ENCODE measurements at places on chromosomes 5 and 9.

- no peak for DNase-seq
Measured at GRCh38 chr5:159917994-159918393, 1.7 kb downstream of the ADRA1B start.

DNA sequence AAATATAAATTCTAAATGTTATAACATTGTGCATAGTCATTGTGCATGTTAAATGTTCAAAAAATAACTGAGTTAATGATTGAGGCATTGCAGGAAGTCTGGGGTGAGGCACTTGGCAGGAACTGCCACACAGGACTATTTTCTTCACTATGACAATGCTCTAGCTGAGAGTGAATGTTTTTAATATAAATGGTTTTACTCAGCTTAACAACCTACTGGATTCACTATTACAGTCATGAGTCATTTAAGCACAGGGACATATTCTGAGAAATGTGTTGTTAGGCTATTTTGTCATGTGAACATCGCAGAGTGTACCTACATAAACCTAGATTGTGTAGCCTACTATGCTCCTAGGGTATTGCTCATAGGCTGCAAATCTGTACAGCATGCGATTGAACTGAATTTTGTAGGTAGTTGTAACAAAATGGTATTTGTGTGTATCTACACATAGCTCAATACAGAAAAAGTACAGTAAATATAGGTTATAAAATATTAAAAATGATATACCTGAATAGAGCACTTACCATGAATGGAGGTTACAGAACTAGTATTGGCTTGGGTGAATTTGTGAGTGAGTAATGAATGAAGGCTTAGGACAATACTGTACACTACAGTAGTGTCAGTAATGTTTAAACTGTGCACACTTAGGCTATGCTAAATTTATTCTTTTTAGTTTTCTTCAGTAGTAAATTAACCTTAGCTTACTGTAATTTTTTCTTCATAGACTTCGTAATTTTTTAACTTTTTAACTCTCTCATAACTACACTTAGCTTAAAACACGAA lies 346.1 kb upstream of the PTGER4 start:
- no peak for DNase-seq

- no peak for DNase-seq
Measured at GRCh38 chr9:125963932-125964331, 216.8 kb downstream of the PBX3 start.

DNA sequence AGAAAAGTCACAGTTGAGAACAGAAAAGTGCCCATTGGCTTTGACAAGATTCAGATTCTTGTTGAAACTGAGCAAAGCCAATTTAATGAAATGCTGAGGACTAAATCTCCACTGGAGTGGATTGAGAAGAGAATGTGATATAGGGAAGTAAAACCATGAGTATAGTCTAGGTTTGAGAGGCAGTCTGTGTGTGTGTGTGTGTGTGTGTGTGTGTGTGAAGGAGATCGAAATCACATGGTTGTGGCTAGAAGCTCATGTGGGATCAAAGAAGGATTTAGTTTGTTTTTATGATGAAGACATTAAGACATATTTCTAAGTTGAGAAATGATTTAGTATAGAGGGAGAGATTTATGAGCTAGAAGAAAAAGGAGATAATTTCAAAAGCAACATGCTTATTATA lies 275.7 kb upstream of the DAB2 start:
- no peak for DNase-seq

DNA sequence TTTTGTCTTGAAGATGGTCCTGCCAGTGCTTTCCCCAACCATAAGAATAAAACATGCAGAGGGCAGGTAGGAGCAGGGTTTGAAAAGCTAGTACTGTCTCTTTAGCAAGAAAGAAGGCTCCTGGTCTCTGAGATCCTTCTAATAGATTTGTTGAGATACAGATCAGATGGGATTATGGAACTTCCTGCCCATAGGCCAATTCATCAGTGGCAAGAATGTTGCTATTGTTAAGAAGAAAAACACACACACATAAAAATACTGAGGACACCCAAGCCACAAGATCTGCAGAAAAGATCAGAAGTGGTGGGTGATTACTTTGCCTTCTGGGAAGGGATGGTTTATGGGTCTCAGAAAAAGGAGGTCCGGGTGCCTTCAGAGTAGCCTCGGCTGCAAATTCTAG lies 59.8 kb downstream of the TNC start:
- DNase-seq, result no peak

DNA sequence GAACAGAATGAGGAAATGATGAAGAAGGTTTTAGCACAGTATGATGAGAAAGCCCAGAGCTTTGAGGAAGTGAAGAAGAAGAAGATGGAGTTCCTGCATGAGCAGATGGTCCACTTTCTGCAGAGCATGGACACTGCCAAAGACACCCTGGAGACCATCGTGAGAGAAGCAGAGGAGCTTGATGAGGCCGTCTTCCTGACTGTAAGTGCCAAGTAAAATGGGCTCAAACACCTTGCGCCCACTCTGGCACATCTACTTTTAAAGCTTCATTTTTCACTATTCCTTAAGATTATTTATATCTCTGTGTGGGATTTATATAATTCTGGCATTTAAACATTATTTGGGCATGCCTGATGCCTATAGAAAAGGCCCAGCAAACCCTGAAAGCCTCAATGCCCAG lies 55.6 kb downstream of the CMYA5 start:
- DNase-seq, result no peak

- DNase-seq, result no peak
Measured at GRCh38 chr5:61051267-61051666, 106.3 kb downstream of the NDUFAF2 start.

- no peak for DNase-seq
Measured at GRCh38 chr9:101902051-101902450, 163.6 kb upstream of the GRIN3A start.

DNA sequence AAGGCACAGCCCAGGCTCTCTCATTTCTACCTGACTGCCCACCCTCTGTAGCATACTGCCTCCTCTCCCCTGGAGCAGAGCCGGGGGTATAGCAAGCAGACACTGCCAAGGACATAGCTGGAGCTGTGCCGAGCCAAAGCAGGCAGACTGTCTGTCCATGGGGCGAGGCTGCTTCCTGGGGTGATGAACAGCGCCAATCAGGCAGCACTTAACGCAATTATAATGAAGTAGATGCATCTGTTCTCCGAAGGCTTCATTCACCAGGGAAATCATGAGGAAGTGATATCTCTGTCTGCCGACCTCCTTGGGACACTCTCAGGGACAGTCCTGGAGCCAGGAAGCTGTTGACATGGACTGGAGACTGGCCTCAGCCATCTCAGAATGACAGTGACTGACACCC lies 230.7 kb downstream of the ASTN2 start:
- no peak for DNase-seq

- DNase-seq, result no peak
Measured at GRCh38 chr5:145316282-145316681, 518.9 kb downstream of the PRELID2 start.

GRCh38 chr5:83662558-83662957 lies 58.1 kb downstream of the HAPLN1 start:
- DNase-seq, result no peak

DNA sequence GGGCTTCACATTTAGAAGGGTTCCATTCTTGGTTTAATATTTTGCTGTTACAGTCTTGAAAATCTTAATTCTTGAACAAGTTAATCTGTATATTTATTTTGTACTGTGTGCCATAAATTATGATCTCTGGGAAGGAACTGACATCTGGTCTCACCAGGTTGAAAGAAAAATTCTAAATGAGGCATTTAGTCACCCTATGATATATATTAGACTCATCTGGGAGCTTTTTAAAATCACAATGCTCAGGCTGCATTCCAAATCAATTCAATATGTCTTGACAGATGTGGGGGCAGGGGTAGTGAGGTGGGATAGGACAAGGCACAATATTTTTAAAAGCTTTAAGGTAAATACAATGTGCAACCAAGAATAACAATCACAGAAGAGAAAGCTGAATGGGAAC lies 569.2 kb downstream of the PRR16 start:
- DNase-seq, result no peak

DNA sequence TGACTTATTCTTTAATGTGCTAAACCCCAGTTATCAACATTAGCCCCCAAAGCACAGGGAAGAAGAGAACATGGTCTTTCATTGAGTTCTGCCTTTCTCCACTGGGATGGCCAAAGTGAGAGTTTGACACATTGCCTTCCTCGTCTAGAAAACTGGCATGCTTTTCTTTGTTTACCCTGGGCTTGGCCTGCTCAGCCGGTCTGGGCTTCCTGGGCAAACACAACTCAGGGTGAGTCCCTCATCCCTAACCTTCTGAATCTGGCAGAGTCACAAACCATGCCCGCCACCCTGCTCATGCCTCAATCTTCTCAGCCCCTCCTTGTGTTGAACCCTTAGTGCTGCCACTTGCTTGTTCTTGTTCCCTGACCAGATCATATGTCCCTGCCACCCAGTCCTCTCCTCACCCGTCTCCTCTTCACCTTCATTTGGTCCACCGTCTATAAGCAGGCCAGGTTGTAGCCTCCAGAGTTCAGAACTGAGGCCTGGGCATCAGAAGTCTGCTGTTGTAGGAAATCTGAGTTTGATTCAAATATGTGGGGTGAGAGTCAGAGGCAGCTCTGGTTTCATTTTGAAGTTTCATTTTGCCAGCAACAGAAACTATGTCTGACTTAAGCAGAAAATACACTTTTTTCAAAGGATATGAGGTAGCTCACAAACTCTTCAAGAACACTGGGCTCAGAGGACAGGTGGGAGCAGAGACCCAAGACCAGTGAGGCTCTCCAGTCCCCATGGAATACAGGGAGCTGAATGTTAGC lies 217.6 kb downstream of the NDUFS4 start:
- DNase-seq, result no peak

DNA sequence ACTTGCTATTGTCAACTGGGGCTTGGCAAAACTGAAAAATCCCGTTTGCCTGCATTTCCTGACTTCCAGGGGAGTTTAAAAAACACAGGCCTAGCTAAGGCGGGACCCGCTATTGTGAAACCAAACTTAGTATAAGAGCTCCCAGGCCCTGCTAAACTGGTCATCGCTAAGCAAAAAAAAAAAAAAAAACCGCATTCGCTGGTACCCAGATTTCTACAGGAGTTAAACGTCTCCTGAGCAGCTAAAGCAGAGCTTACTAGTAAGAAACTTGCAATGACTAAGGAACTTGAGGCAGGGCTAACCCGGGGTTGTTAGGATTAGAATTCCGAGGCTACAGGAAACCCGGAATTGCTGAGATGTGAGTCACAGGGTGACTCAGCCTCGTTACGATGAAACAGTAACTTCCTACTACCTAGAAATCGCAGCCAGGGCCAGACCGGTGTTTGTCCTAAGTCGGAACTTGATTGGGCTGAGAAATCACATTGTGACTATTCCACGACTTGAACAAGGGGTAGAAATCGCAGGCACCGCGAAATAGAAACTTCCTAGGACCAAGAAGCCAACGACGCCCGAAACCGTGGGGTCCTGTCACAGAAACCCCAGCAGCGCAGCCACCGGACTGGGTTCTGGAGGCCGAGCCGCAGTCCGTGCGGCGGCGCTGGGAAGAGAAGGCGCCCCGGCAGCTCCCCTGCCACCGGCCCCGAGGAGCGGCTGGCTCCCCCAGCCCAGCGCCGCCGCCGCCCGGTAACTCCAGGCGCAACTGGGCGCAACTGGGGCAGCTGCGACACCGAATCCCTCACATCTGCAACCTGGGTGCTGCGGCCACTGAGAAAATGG lies 89.4 kb downstream of the ANXA2R start:
- no peak for DNase-seq

DNA sequence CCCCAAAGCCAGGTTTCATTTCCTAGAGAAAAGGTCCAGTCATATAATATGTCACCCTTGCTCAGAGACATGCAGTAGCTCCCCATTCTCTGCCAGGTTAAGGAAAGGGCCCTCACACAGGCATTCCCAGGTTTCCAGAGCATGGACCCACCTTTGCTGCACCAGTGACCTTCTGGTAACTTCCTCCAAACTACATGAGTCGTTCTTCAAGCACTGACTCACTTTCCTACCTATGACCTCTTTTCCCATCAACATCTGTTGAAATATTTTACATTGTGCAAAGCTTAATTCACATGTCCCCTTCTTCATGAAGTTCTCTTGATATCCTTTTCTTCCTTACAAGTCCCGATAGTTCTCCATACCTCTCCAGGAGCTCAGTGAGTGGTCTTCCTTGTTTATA lies 25.9 kb downstream of the SH3TC2 start:
- DNase-seq, result no peak

GRCh38 chr9:120210274-120210673 lies 369.7 kb downstream of the CDK5RAP2 start:
- DNase-seq, result no peak

DNA sequence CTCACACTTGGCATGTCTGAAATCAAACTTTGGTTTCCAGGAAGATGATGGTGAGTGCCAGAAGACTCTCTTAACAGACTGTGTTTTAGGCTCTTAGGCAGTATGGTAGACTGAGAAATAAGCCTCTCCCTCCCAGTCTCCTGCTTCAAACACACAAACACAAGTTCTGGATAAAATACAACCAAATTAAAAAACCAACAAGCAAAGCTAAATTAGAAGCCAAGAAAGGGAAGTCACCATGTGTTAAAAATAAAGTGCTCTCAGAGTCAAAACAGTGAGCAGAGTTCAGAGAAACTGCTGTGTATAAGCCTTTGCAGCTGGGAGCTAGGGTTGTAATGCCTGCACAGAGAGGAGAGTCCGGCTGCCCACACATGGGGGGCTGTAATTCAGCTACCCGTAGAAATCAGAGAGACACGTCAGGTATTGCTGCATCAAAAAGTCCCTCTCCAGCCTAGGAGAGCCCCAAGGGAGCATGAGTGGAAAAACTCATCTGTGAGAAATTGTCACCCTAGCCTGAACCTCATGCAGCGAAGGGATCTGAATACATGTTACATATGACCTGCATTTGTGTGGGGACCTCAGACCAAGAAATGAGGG lies 62.6 kb downstream of the ANGPTL2 start:
- no peak for DNase-seq

DNA sequence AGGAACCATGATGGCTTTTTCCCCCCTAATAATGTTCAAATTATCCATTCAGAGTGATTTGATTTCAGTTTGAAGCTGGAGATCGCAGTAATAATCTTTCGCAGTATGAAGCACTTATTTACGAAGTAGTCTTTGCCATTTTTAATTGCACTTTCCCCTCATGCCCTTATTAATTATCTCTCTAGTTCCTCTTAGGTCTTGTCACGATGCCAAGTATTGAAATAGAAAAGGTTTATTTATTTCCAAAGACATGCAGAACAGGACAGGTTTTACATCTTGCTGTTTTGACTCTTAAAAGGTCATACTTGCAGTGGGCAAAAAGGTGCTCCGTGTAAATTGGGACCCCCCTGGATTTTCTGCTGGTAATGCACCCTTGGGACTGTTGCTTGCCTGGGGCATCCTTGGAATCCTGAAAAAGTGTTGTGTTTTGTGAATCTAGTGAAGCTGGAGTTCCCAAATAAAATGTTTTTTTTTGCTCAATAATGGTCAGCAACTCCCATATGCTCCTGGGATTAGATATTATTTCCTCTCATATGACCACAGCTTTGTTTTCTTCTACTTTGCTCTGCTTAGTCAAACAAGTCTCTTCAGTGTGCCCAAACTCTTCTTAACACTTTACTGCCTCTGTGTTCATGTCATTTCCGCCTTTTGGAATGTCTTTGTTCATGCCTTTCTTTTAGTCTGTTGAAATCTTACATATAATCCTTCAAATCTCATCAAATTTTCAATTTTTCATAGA lies 278.3 kb downstream of the TMEM38B start:
- no peak for DNase-seq

Measured in CMK (cell line).